ENCODE measurements at places on chromosomes 2 and 18. TPM values are rescaled to one million over a fixed set of nuclear protein-coding genes. Genes with fewer than 3 reads are reported as not detected.

Gene PDE11A
- not detected for total RNA-seq

Gene IL1F10
- not detected for total RNA-seq

Gene ANKRD62
- total RNA-seq, result not detected

Gene DYSF
- total RNA-seq, result 0.77 TPM

Gene HSBP1L1
- total RNA-seq, result 11.8 TPM

Gene TMEM37
- not detected for total RNA-seq

Gene CD226
- total RNA-seq, result 73.7 TPM

Gene IL37
- not detected for total RNA-seq

Gene C2orf15
- 1.7 TPM for total RNA-seq

Gene COBLL1
- total RNA-seq, result 0.58 TPM

Gene SDC1
- 0.38 TPM for total RNA-seq

Gene SYT4
- total RNA-seq, result not detected

Gene ASPRV1
- 2.0 TPM for total RNA-seq

Gene STARD6
- not detected for total RNA-seq

Gene M1AP
- total RNA-seq, result not detected

Gene HOXD3
- total RNA-seq, result not detected

Gene SH3RF3
- total RNA-seq, result 1.2 TPM

Gene IL1R2
- total RNA-seq, result 8.2 TPM

Gene PLGLB2
- total RNA-seq, result 2.6 TPM

Gene CYS1
- total RNA-seq, result 0.46 TPM

Gene MRPS9
- total RNA-seq, result 24.6 TPM

Gene VWC2L
- total RNA-seq, result not detected

Gene TMEM131
- total RNA-seq, result 40.3 TPM

Gene UGT1A9
- not detected for total RNA-seq

Gene DIS3L2
- 38.3 TPM for total RNA-seq

Gene TUBA4A
- total RNA-seq, result 82.0 TPM

Gene LONRF2
- total RNA-seq, result 0.25 TPM
